ENCODE measurements at places on chromosomes 3 and 15.

- DNase-seq, result no peak
These were observed 281.6 kb downstream of the PLCL2 start for GRCh38 chr3:17166369-17166768.

- no peak for DNase-seq
These were observed 60.7 kb downstream of the DUT start for GRCh38 chr15:48391950-48392349.

- no peak for DNase-seq
These were observed 20.3 kb downstream of the NIT2 start for GRCh38 chr3:100354850-100355249.

DNA sequence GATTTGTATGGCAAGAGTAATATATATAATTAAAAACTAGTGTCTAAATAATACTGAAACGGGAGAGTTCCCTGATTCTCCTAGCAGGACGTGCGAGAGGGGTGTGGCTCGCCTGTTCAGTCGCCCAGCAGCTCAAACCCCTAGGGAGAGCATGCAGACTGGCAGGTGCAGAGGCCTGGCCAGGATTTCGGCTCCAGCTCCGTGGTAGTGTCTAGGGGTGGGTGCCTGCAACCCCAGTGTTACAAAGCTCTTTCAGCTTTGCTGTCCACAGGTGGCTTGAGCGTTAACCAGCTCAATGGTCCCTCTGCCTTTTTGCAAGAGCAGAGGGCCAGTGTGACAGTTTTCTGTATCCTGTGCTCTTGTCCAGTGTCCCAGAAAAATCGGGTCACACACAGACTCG lies 226.6 kb downstream of the ALCAM start:
- no peak for DNase-seq

DNA sequence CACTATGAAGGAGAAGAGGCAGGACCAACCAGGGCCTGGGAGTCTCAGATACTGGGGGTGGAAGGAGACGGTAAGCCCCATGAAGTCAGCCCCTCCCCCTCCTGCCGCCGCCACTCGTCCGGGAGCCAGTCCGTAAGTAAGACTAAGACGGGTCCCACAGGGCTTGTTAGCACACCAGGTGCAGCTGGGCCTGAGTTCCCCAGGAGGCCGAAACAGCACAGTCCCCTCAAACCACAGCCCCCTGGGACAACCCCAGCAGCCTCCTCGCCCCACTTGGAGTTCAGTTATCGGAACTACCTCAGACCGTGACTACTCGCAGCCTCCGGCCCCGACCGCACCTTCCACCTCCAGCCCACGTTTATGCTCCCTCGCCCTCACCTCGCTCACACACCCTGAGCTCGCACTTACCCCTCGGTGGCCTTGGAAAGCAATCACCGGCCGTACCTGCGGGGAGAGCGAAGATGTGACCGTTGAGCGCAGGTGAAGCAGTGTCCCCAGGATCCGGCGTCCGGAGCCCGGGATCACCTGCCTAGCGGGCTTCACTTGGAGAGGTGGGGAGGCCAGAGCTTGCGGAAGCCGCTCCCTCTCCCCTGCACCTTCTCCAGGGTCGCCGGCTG lies 557 bp downstream of the ELL3 start:
- no peak for DNase-seq

- no peak for DNase-seq
These were observed 65.0 kb downstream of the NIPA2 start for GRCh38 chr15:22903427-22903826.

DNA sequence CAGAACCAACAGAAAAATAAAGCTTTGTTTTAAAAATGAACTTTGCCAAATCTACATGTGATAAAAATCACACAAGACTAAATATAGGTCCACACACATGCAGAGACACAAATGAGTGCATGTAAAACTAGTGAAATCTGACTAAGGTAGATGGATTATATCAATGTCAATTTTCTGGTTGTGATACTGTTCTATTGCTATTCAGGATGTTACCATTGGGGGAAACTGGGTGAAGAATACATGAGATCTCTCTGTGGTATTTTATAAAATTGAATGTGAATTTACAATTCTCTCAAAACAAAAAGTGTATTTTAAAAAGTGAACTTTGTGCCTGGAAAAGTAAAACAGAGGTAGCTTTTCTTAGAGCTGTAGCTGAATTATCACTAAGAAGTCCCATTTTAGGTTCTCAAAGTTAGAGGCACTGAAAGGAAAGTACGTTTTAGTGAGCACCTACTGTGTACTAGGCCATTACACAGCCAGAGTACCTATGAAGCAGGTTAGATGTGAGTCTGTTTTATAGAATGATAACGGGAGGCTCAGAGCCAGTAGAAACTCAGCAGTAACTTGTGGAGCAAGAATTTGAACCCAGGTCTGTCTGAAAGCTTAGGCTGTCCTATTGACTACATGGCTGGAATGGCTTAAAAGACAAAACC lies 8.2 kb downstream of the GRAMD2A start:
- DNase-seq, result no peak

DNA sequence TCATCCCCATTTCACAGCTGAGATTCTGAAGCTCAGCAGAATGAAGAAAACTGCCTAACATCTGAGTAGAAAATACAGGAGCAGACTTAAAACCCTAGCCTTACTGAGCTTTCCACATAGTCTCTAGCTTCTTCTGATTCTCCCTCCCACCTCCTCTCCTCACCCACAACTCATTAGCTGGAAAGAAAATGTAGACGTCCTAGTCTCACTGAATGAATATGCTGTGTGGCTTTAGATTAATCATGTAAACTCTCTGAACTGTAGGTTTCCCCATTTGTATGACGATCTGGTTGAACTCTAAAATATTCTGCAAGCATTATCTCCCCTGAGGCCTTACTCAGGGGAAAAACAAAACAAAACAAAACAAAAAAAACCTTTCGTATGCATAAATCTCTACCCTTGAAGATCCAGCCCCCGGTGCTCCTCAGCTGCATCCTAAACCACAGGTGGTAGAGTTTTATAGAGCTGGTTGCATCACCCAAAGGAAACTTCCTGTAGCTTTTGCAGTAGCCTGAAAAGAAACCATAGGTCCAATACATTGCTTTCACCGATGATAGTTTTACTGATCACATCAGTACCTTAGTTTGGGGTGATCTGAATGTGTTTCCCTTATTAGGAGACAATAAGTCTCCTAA lies 40.6 kb downstream of the FOXB1 start:
- no peak for DNase-seq

DNA sequence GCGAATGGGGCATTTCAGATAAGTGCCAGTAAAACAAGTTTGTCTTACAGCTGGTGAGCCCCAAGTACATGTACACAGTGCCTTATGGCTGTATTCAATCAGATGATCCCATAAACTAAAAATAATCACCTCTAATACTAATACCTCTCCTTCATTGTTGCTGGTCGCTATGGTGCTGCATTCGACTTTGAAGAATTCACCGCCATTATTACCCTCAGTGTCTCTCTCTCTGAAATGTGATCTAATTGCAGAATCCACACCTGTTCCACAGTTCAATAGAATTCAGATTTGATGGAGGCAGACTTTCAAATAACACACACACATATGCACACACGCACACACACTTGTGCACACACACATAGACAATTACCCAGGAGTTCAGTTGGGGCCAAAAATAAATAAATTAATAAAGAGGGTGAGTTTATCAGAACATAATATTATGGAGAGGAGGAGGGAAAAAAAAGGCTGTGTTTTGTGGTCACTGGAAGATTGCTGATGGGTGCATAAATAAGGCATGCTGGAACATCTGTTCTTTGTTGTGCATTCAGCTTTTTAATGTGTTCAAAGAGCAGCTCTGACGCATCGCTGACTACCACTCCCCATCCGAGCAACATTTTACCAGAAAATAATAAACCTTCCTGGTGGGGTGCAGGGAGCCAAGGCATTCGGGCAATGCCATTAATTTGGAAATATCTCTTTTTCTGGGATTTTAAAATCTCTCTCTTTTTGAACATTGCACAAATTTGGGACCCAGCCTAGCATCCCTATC lies 235.7 kb downstream of the SATB1 start:
- DNase-seq, result no peak

DNA sequence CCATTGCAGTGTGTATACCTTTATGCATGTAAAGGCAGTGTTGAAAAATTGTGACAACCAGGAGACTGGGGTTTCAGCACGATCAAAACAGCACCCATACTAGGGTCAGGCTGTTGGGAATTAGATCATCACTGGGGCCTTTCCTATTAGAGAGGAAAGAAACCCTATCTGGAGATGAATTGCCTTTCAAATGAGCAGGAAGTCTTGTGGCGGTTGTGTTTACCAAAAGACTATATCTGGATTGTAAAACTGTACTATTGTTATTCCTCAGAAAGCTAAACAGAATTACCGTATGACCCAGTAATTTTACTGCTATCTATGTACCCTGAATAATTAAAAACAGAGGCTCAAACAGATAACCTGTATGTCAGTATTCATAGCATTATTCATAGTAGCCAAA lies 10.1 kb downstream of the UBE2E1 start:
- no peak for DNase-seq

DNA sequence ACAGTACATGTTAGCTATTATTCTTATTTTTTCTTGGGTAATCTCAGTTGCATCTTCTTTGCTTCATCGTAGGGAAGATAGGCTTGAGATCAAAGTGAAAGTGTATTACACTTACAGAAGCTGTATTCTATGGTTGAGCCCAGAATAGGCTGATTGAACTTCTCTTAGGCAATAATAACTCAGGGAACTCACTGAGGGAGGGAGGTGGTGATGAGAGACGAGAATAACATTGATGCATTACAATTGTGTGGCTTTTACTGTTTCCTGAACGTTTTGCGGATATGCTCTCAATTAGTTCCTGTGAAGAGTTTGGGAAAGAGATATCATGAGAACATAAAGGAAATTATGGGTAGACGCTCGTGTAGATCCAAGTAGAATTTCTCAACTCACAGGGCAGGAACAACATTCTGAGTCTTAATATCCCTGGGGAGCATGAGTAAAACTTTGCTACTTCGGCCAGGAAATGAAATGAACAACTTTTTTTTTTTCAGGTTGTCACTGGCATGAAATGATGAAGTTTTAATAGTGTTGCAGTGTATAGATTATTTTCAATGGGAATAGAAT lies 302.2 kb downstream of the TUSC7 start:
- DNase-seq, result no peak

GRCh38 chr15:62848632-62849050 lies 193.9 kb upstream of the TPM1 start:
- no peak for DNase-seq

DNA sequence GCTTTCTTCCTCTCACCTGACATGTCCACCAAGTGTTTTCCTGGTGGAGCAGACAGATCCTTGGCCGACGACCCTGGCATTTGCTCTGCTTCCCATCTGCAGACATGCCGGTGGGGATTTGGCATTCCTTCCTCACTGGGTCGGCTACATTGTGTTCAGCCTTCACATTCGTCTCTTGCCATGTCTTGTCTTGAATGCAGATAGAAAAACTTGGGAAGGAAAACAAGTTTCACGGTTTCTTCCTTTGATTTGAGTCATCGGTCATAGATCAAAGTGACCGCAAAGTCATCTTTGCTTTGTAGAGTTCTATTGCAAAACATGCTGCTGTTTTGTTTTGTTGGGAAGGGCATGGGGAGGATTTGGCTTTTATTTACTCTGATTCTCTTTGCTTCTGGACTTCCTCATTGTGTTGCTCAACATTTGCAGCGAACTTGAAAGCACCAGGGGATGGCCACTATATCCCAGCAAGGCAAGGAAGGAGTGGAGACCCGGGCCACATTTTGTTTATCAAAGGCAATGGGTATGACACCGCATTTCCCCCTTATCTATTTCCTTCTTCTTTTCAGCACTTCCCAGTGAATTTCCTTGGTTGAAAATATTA lies 321.3 kb downstream of the CACNA2D3 start:
- DNase-seq, result no peak

DNA sequence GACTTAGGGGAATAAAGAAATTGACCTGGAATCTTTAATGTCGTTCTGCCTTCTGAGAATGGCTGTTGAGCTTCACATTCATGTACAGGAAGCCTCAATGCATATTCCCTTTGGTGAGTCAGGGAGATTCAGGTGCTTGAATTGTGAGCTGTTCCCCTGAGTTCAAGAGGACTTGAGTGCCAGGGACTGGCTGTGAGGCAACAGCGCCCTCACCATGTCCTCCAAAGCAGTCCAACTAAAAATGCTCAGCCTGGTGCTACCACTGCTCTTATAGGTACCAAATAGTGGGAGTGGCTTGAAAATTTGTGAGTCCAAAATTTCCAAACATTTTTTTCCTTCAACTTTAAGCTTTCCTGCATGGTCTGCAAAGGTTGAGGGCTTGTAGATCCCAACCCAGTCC lies 54.1 kb downstream of the LEO1 start:
- no peak for DNase-seq

DNA sequence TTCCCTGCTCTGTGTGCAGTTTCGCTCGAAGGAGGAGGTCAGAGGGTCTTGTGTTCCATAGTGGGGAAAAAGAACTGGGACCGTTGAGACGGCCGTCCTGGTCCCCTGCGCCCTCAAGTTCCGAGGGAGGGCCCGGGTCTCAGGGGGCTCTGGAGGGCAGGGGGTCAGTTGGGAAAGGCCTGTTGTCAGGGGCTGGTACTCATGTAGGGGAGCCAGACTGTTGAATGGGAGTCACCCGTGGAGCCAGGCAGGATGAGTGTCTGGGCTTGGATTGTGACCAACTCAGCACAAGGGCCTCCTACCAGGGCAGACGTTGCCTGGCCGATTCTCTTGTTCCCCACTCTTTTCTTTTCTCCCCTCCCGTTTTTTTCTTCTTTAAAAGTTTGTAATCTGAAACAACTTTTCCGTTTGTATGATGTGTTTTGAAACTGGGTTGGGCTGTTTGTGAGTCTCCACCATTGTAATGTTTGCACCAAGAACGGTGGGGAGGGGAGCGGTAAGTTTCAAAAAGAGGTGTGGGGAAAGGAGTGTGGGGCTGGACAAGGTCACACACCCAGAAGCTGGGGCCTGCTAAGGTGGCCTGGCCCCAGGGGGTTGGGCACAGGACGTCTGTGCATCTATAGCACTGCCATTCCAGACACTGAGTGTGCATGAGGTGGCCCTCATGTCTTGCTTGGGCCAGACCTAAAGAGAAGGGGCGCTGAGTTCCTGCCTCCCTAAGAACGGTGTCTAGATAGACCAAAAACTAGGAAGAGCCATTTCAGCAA lies 1.1 kb downstream of the CMTM7 start:
- DNase-seq, result no peak

DNA sequence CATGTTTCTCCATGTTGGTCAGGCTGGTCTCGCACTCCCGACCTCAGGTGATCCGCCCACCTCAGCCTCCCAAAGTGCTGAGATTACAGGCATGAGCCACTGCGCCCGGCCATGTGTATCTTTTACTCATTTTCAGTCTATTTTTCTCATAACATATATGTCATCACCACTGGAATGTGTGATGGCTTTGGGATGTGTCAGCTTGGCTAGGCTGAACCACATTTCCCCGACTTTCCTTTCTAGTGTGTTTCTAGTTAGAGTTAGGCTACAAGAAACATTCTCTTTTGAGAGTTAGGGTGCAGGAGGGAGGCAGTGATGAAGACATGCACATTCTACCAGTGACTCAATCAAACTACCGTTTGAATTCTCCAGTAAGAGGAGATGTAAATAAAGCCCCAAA lies 444.9 kb upstream of the THBS1 start:
- no peak for DNase-seq
